ENCODE measurements at places on chromosomes 16 and 17.

DNA sequence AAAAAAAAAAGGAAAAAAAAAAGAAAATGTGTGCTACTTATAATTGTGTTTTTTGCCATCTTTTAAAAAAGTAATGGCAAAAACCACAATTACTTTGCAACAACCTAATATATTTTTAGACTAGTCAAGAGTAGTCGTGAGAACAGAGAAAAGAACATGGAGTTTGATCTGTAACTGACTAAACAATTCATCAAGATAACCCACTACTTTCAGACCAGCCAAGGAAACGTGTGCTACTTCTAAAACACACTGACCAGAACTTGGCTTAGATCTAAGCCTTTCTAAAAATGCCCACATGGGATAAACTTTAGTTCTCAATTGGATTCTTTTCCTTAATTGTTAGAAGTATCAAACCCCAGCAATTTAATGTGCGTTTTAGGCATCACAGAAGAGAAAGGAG lies 616 bp downstream of the PECAM1 start:
- DNase-seq = no peak

- DNase-seq = no peak
Measured at GRCh38 chr17:13384626-13385025, 217.1 kb downstream of the HS3ST3A1 start.

- DNase-seq = peak; percentile 93
Measured at GRCh38 chr17:76737676-76738467, at the start of gene MFSD11. TSS of gene MFSD11 (plus strand) at chr17:76738119. CDS start at chr17:76738353, 234 bp downstream.

DNA sequence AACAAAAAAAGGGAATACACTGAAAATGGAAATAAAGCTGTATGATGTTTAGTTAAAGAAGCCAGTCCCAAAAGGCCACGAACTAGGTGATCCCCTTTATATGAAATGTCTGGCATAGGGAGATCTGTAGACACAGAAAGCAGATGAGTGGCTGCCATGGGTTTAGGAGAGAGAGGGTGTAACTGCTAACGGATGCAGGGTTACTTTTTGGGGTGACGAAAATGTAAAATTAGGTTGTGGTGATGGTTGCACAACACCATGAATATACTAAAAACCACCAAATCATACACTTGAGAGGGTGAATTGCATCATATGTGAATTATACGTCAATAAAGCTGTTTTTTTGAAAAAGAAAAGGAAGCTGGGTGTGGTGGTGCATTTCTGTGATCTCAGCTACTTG lies 99.6 kb downstream of the ADCY9 start:
- no peak for DNase-seq

DNA sequence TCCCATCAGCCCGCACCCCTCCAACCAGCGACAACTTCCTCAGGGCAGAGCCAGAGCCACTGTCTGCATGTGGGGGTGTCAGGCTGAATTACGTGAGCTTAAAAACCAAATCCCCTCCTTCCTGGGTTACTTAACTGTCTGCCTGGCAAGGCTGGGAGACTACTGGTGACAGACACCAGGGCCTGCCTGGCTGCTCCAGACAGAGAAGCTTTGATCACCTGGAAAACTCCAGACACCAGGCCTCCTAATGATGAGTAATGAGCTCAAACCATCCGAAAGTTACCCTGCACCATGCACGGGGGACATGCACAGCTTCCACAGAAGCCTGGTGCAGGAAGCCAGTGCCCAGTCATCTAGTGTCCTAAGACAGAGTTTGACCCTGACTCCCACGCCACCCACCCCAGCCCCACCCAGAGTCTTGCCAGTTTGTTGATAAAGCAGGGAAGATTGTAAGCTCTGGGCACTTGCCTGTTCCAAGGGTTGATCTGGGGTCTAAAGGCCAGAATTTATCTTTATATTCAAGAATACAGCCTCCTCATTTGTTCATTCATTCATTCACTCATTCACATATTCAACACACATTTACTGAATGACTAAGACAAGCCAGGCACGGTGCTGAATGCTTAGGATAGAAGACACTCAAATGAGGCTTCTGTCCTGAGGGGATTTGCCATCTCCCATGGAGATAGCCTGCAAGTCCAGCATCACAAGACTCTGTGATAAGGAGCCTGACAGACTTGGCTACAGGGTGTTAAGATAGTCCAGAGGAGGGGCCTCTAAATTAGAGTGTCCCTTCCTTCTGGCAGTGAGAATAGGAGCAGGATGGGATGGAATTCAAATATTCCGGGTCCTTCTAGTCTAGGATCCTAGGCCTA lies 7.2 kb upstream of the CCDC182 start:
- DNase-seq = no peak
